ENCODE measurements at places on chromosomes 2 and 18.

- no peak for DNase-seq
These were observed 16.9 kb downstream of the TMEM37 start for GRCh38 chr2:119448427-119449141.

DNA sequence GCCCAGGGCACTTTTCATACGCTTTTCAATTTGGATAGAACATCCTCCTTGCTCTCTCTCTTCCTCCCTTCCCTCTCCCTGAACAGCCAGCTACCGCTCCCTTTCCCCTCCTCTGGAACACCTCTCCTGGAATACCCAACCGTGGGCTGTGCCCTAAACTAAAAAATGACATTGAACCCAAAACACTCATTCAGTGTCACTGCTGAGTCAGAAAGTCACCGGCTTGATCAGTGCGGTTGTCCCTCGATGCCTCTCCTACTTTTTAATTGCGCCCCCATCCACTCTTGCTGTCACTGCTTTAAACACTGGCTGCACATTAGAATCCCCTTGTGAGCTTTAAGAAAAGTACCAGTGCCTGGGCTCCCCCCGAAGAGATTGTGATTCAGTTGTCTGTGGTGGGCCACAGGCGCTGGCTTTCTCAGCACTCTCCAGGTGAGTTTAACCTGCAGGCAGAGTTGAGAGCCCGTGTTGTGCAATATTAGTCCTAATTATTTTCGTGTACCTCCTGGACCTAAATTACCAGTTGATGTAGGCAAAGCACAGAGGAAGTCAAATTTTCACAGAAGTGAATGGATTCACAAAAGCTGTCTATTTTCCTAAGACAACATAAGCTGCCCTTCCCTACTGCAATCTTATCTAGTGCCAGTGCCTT lies 302.0 kb downstream of the PRKCE start:
- no peak for DNase-seq

DNA sequence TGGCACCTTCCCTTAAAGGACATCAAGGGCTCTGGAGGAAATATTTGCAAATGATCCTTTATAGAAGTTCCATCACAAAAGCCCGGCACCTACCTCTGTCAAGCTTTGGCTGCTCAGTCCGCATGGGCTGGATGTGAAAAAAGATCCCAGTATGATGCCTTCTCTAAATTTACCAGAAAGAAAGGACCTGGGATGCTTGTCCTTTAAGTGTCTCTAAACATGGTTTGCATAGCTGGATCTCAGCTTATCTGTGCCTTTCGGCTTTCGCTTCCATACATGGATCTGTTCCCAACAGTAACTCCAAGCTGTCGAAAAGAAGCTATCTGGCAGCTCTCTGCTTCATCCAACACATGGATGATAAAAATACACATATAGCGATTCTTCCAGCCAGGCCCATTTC lies 60.4 kb upstream of the SLC8A1 start:
- DNase-seq: no peak

DNA sequence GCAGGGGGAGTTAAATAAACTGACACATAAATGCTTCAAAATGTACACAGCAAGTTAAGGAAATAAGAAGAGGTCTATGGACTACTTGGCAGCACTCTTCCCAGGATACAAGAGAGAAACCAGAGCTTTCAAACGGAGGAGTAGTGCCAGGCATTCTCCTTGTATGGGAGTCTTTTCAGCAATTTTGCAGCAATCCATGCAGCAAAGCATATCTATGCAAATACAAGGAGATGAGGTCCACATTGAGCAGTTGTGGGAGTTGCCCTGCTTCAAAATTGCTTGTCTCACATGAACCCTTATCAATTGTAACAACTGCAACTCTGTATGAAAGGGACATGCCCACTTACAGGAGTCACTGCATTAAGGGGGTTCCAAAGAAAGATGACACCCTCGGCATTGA lies 37.8 kb downstream of the SCN9A start:
- DNase-seq: no peak

- DNase-seq: peak; percentile 96
These were observed 42.3 kb downstream of the AAK1 start for GRCh38 chr2:69601179-69601612.

DNA sequence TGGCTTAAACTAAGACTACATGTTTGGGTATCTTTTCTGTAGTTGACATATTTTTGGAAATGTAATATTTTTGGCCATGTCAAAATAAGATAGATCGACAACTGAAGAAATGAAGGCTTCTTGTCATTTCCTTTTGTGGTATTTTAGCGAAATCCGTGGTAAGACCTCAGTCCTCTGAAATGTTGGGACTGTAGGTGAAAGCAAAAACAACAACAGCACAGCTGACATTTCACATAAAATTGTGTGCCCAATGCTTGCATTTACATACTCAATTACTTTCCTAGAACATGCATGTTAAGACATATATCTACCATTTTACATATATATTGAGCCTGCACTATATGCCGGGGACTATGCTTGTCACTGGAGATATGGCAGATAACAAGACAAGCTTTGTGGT lies 50.2 kb downstream of the SPP2 start:
- DNase-seq: no peak

DNA sequence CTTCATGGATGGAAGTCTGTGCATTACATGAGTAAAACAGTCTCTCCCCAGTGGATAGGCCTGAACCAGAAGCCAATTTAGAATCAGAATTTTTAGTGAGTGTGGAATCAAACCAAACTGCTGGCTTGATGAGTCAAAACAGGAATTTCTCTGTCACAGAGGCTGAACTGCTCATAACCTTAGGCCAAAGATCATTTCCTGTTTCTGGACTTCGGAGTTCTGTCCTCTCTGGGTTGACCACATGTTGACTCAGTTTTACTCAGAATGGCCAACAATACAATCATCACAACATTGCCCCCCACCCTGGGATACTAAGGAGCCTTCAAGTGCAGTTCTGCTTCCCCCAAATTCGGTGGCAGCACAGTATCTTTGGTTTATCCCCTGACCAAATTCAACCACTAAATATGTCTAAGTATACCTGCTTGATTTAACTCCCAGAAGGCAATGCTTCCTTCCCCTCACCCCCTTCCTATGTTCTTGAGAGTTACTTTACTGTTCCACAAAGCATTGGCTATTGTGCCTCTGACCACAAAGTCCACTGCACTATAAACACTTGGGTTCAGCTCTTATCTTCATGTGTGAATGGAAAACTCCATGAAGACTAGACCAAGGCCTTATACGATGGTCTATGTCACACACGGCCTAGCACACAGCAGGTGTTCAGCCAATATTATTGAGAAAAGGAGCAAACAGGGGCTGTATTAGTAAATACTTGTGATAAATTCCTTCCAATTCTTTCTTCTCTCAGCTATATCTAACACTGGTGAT lies 67.8 kb downstream of the NXPH2 start:
- peak; percentile 42 for DNase-seq

DNA sequence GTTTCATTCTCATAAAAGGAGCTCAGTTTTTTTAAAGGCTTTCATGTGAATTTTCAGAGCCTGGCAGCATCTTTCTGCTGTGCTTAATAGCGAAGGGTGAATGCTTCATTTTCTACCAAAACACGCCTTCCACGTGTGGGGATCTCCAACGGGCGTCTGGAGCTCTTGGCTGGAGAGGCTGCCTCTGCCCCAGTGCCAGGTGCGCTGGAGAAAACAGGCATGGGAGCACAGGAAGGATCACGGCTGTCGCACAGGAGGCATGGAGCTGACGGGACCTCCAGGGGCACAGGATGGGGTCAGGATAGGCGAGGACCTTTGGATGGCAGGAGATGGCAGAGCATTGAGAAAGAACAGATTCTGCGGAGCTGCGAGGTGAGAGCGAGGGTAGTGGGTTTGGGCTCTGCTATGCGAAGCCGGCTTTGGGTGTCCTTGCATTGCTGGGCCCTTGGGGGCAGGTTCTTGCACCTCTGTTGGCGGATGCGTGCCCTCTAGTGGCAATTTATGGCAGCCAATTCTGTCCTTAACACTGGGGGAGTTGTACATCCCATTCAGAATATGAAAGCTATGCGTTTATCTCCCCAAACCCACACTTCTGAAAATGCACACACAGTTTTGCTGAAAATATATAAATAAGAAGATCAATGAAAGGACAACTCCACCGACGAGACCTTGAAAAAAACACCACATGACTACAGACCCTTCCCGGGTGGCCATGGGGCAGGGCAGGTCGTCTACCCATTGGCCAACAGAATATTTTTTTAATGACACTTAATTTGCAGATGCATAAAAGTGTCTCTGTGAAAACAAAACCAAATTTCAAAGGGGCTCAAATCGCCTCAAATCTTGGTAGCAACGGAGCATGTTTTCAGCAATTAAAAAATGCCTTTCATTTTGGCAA lies 90.4 kb upstream of the SLC35G4 start:
- DNase-seq: peak; percentile 65

DNA sequence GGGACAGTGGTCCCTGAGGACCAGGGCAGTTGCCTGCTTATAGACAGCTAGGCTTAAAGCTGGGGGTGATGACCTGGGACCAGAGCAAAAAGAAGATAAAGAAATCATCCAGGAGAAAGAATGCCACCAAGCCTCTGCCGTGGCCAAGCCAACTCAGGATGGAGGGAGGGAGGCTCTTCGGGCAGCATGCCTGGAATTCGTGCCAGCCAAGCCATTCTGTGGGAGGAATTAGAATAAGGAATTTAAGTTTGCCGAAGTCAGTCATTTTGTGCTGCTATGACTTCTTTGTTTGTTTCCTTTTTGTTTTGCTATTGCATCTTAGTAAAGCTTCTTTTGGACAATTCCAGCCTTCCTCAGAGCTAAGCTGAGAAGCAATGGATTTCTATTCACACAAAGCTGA lies 124.1 kb downstream of the EN1 start:
- DNase-seq: no peak

DNA sequence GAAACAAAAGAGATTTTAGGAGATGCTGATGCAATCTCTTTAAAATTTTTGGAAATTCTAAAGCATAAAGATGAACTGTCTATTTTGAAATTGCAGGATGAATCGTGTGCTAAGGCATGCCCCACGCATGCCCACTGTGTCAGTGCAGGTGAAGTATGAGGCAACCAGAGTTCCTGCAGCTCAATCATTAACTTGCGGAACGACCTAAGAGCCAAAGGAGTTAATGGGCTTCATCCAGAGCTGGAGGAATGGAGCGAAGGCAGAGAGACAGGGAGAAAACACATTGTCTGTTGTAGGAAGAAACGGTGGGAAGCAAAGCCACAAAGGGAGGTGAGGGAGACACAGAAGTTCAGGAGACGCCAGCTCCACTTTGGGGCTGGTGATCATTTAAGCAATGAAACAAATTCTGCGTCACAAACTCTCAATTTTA lies 265.2 kb downstream of the CCDC85A start:
- peak; percentile 26 for DNase-seq

- DNase-seq: peak; percentile 34
These were observed 743 bp downstream of the XPO1 start for GRCh38 chr2:61537277-61537949.

- peak; percentile 38 for DNase-seq
These were observed 317.1 kb upstream of the LRRTM1 start for GRCh38 chr2:80621656-80622055.

DNA sequence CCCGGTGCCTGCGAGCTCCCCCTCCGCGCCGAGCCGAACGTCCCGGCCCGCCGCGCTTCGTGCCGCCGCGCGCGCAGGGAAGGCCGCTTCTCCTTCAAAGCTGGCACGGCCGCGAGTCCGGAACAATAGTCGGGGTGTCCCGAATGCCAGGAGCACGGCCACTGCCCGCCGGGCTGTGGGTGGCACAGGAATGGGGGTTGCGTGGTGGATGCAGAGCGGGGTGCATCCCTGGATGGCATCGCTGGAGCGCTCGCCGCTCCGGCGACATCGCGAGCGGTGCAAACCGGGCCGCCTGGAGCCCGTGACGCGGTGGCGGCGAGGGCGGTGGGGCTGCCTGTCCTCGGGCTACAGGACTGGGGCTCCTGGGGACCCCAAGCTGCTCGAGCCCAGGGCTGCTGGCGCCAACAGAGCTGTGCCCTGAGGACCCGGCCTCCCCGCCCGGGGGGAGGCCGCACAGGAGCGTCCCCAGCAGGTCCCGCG lies 1.1 kb upstream of the SATB2 start:
- DNase-seq: no peak

DNA sequence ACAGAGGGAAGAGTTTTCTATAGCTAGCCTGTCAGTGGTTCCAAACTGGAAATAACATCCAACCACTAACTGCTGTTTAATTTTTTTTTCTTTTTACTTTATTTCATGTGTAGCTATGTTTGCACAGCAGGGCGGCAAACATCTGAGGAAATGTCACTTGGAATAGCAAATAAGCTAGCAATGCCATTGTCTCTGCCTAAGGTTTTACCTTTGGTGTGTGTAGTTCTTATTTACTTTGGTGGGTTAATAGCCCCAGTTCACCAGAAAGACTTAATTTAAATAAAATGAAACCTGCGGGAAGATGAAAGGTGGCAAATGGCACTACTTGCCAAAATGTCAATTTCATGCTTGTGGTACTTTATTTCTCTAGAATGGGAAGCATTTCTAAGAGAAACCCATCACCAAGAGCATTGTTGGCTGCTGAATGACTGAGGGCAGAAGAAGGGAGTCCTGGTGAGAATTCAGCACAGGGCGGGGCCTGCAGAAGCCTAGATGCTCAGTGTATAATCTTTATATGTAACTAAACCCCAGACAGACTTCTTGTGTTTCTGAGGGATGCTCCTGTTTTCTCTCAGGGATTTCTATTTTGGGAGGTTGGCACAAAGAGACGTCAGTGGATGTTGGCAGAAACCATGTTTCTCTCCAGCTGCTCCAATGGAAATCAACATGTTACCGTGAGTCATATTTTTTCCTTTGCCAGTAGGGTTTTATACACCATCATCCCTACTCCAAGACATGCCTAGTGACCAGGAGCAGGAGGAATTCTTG lies 300.4 kb upstream of the NT5C1B start:
- no peak for DNase-seq
